H9 (cell line): ENCODE measurements at places on chromosomes 1 and 21. TPM values are rescaled to one million over a fixed set of nuclear protein-coding genes. Genes with fewer than 3 reads are reported as not detected.

GRCh38 chr1:203145321-203146041, 18.0 kb downstream of the ADORA1 start:
- DNase-seq: no peak

GRCh38 chr1:83960669-83961277, 38.2 kb downstream of the TTLL7 start:
- DNase-seq: no peak

DNA sequence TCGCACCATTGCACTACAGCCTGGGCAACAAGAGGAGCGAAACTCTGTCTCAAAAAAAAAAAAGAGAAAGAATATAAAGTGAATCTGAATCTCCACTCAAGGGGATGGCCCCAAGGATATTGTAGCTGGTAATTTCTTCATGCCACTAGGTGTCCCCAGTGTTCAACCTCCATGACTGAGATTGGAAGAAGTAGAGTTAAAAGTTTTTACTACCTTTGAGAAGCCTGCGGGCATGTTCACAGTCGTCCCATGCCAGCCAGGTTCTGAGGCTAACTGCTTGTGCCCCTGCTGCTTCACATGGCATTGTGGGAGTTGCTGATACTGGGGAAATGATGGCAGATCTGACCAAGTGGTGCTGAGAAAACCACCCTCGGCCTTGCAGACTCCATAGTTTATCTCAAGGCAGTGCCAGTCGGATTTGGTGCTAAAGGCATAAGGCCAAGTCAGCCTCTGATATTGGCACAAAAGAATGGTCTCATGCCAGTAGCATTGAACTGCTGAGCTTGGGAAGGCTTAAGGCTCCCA, 10.8 kb upstream of the SHISA4 start:
- no peak for DNase-seq

The AIM2 gene
- 0.90 and 1.1 TPM in 2 replicates for total RNA-seq

The LCE1D gene
- total RNA-seq: not detected in 2 replicates

DNA sequence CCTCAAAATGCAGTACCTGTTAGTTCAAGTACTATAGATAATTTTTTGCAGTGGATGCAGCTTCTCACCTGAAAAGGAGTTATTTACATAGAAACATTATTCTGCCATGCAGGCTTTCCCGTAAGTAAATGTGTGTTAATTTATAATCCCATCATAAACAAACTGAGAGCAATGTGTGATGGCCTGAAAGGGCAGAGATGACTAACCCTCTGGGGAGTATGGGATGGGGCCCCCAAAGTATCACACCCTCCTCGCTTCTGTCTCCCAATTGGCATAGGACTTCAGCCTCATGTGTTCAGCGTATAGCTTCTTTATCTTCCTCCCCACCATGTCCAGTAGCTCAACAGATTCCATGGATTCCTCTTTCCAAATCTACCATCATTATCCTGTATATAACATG, 7.6 kb downstream of the HMGCL start:
- DNase-seq: no peak

- no peak for DNase-seq
Observed at GRCh38 chr1:239617731-239618130, 231.4 kb downstream of the CHRM3 start.

The SLAMF1 gene
- not detected in 2 replicates for total RNA-seq

The GPR157 gene
- total RNA-seq: 3.8 and 4.1 TPM in 2 replicates

DNA sequence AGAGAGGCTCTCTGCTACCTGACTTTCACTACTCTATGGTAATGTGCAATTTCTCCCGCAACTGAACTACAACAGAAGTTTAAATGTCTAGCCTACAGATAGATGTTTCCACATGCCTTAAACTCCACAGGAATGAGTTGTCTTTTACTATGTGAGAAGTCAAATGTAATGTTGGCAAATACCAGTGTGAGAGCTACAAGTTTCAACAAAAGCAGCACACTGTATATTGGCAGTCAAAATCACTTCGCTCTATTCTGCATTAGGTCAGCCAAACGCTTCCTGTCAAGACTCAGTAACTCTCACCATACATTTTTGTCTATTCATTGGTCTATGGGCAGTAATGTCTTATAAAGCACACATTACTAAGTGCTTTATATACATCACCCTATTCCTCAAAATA, 41.9 kb downstream of the LUZP1 start:
- DNase-seq: no peak

GRCh38 chr1:204491655-204492054, 3.0 kb downstream of the PIK3C2B start:
- no peak for DNase-seq

The CFHR3 gene
- total RNA-seq: 0.81 and 1.4 TPM in 2 replicates

The IQGAP3 gene
- 24.5 and 24.7 TPM in 2 replicates for total RNA-seq

The B3GALNT2 gene
- 27.8 and 30.9 TPM in 2 replicates for total RNA-seq

GRCh38 chr21:36909901-36910561, 56.4 kb downstream of the HLCS start:
- no peak for DNase-seq

DNA sequence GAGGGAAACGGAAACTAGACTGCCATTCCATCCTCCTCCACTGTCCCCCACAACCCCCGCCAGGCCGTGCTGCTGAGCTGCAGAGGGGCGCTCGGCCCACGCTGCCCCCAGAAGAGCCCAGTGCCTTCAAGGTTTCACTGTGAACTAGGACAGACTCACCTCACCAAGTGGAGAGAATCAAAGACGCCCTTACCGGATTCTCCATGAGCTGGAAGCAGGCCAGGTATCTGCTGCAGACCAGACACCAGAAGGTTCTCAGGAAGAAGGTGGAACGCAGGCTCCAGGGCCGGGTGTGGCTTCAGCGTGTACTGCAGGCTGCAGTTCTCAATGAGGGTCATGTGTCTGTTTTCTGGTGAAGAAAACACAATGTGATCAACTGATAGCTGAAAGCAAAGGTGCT, 30.6 kb downstream of the NPHP4 start:
- no peak for DNase-seq

DNA sequence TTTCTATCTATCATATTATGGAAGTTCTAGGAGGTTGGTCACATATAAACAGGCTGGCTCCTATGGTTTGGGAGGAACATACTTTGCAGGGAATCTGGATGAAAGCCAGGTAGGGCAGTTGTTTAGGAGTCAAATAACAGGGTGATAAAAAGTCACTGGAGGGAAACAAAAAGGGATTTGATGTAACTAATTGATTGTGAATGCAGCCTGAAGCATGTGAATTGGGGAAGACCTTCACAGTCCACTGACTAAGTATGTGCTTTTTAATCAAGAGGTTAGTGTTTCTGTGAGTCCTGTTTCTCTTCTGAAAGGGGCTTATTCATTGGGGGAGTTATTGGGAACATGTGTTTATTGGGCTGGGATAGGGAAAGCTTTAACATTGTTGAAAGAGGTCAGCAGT, 41.3 kb downstream of the HMCN1 start:
- DNase-seq: no peak

The SH2D1B gene
- total RNA-seq: not detected in 2 replicates

The SPRR4 gene
- total RNA-seq: not detected in 2 replicates

- no peak for DNase-seq
Observed at GRCh38 chr1:228683428-228683827, 51.9 kb upstream of the RHOU start.

DNA sequence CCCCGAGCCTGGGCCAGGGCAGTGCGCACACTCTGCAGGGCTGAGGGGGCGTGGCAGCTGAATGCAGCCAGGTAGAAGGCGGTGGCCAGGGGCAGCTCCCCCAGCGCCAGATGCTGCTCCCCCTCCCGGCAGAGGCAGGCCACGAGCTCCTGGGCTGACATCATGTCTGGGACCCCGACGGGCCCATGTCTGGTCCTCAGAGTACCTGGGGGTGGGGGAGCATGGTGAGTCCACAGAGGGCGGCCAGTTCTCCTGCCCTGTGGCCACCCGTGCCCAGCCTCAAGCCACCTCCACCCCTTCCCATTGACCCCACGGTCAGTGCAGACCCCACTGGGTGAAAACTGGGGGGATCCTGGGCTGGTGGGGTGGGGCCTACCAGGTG, 838 bp downstream of the TTC34 start:
- no peak for DNase-seq

The LHX8 gene
- total RNA-seq: not detected in 2 replicates

GRCh38 chr1:33918368-33918767, 54.5 kb downstream of the HMGB4 start:
- DNase-seq: no peak

The SCAF4 gene
- total RNA-seq: 69.1 and 76.8 TPM in 2 replicates

GRCh38 chr1:20448671-20449071, 37.3 kb downstream of the CAMK2N1 start:
- no peak for DNase-seq

- peak; percentile 73 for DNase-seq
Observed at GRCh38 chr1:115112496-115113375, 23.4 kb upstream of the TSPAN2 start.

The TBX19 gene
- total RNA-seq: 0.37 and 0.48 TPM in 2 replicates

The RUSC1 gene
- total RNA-seq: 66.9 and 70.8 TPM in 2 replicates

GRCh38 chr21:15564907-15565306, 164.9 kb upstream of the USP25 start:
- DNase-seq: no peak

DNA sequence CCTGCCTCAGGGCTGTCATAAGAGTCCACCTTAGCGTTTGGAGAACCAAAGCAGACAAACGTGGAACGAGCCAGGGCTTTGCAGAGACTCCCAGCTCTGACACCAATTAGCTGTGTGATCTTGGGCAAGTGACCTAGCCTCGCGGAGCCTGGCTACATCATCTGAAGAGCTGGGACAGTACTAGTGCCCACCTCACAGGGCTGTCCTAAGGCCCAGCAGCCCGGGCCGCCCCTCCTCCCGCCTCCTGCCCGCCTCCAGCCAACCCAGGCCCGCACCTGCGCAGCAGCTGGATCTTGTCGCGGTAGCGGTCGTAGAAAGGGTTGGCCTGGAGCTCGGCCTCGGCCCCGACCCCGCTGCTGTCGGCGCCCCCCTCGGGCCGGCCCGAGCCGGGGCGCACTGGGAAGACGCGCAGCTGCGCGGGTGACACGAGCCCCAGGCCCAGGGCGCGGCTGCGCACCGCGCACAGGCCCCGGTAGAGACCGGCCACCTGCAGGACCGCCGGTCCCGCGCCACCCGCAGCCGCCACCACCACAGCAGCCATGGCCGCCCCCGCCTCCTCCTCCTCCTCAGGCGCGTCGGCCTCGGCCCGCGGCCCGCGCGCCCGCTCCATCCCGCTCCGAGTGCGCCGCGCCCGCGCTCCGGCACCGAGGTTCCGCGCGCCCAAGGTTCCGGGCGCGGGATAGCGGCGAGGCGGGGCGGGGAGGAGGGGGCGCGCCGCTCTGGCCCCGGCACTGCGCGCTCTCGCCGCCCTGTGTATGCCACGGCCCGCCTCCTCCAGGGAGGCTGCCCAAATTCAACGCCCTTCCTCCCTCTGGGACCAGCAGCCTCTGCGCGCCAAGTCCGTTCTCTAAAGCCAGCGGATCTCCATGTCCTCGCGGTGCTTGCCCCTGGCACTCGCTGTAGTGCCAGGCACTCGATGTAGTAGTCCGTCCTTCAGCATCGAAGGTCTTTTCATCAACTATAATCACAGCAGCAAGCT, at the start of gene ATPAF1:
Gene ATPAF1, minus strand, starts transcription at position 583 of the 979 bp plus-strand sequence. Its CDS starts 42 bp downstream, at position 541.
- peak; percentile 91 for DNase-seq

DNA sequence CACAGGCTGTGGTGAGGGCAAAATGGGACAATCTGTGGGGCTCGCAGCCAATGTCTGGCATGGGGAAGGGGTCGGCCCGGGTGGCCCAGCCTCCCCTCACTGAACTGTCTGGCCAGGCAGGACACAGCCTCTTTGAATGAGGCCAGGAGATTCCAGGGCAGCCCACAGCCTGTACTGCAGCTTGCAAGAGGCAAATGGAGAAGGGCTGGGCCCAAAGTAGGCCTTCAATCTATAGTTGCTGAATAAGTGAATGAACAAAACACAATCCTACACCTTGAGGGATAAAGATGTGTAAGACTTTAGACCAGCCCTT, 23.2 kb downstream of the SLC27A3 start:
- DNase-seq: no peak

- peak; percentile 77 for DNase-seq
Observed at GRCh38 chr21:39612233-39613040, at the start of gene B3GALT5. Gene B3GALT5, plus strand, starts transcription at chr21:39612940. Its CDS starts 47,620 bp downstream, at chr21:39660560.

- DNase-seq: no peak
Observed at GRCh38 chr1:205204552-205204951, 7.0 kb downstream of the DSTYK start.

The CXADR gene
- 150 and 152 TPM in 2 replicates for total RNA-seq

The PADI2 gene
- 3.0 and 3.9 TPM in 2 replicates for total RNA-seq

The NCMAP gene
- 0.33 and 0.35 TPM in 2 replicates for total RNA-seq

- no peak for DNase-seq
Observed at GRCh38 chr1:172719694-172720138, 60.8 kb downstream of the FASLG start.

GRCh38 chr1:158115126-158115525, 65.6 kb upstream of the CD1D start:
- DNase-seq: no peak

DNA sequence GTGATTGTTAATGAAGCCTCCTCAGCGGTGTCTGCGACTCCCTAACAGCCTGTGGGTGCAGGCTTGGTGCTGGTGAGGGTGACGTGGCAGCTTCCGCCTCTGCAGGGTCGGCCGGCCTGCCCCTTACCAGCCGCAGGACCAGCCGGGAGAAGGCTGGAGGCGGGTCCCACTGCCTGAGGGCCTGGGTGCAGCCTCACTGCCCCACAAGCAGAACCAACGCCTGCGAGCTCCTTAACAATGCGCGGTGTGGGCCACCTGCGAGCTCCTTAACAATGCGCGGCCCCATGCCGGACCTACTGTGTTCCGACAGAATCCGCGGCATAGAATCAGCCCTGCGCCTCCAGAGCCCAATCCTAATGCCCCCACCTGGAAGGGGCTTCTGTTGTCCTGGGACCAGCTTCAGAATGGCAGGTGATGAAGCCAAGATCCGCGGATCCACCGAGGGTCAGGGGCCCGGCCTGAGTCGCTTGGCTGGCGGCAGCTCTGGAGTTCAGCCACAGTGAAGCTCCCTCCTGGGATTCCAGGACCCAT, 54.4 kb upstream of the AJAP1 start:
- DNase-seq: peak; percentile 66

DNA sequence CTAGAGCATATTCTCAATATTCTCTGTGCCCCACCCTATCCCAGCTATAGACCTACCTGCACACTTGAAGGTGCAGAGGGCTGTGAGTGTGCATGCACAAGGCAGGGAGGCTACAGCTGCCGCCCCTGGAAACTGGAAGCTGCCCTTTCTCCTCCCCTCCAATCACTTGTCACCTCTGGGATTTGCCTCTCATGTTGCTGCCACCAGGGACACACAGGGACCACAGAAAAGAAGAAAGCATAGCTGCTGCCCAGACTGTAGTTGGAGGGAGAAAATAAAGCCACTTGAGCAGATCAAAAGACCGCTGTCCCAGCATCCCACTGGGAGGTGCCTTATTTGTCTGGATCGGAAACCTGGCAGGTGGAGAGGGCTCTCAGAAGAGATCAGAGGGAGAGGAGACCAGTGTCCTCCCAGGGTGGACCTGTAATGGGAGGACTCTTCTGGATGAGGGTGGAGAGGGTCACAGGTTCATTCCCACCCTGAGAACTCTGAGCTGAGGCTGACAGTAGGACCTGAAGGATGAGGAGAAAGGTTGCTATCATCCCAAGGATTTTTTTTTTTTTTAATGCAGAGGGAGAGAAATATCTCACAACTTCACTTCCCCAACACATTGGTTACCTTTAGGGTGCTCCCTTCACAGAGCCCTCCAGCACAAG, 7.6 kb upstream of the INPP5B start:
- peak; percentile 37 for DNase-seq

DNA sequence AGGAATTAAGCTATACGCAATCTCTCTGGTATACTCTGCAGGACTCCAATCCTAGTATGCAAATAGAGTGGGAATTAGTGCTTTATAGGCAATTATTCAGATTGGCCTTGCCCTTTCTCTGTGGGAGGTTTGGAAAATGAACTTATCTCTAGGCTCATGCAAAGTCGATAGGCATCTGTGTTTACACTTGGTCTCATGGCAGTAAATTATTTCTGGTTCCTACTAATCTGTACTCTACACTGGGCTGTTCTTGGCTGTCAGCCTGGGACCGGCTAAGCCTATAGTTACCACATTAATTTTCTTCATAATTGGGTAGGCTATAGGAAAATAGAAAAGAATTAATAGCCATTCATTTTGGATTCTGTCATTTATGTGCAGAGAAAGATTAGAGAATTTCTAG, 544.6 kb downstream of the AMY1C start:
- DNase-seq: no peak
